ENCODE measurements at places on chromosomes 1 and 21.

DNA sequence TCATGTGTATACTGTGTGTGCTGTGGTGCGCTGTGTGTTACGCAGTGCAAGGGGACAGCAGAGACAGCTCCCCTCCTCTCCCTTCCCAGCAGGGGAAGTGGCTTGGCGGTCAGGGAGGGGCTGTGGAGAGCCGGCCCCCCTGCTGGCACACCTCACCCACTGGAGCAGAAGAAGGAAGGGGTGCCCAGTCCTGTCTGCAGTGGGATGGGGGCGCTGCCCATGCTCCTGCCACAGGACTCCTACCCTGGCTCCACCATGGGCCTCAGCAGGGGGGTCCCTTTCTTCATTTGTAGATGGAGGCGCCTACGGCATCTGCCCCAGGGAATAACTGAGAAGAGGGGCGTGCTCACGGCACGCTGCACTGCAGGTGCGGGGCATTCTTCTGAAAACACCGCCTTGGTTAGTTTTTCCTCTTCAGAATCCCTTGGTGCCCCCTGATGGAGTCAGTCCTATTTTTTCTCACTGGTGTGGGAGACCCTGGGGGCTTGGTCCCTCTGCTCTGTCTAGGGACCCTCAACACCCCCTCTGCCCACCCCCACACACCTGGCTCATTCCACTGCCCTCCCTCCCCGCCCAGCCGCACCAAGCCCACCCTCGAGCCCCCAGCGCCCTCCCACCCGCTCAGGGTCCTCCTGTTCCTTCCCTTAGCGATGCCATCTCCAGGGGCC lies 13.8 kb upstream of the LDLRAP1 start:
- DNase-seq = no peak

GRCh38 chr1:245856944-245857531 lies 650.0 kb downstream of the SMYD3 start:
- no peak for DNase-seq

- no peak for DNase-seq
Observed at GRCh38 chr1:65846866-65847265, 54.2 kb downstream of the PDE4B start.

GRCh38 chr1:168091720-168092550 lies 44.8 kb downstream of the GPR161 start:
- no peak for DNase-seq

- no peak for DNase-seq
Observed at GRCh38 chr1:244413736-244414135, 38.0 kb downstream of the ADSS2 start.

Measured in activated CD4-positive, alpha-beta T cell treated with anti-CD3 and anti-CD28 coated beads for 4 hours (primary cell).